ENCODE measurements at places on chromosomes 6 and 20.

DNA sequence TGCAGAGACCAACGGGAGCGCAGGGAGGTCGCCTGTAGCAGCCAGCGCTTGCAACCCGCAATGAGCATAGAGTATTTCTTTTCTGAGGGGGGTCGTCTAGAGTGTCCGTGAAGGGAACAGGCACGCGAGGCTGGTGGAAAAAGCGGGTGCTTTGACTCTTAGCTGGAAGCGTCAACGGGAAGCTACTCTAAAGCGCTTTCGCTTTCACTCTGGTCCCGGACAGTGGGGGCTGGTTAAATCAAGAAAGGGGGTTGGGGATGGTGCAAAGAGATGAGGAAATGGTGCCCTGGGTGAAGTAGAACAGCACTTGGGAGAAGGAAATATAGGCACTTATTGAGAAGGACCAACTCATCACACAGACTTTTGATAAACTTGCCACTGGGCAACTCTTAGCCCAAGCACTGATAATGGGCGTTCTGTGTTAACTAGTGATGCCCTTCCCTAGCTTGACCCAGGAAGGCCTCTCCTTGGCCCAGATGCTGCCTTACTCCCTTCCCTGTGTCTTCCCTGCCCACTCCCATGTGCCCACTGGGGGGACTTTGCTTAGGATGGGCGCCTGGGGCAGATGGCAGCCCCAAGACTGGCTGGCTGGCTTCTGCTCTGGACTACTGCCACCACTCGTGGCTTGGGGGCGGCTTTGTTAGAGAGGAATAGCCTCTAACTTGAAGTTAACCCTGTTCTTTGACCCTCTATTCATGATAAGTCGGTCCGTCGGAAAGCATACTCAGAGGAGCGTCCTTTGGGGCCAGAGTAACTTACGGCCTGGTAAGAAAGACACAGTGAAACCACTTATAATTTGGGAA lies 585 bp downstream of the PSMB9 start:
- peak; percentile 68 for DNase-seq

DNA sequence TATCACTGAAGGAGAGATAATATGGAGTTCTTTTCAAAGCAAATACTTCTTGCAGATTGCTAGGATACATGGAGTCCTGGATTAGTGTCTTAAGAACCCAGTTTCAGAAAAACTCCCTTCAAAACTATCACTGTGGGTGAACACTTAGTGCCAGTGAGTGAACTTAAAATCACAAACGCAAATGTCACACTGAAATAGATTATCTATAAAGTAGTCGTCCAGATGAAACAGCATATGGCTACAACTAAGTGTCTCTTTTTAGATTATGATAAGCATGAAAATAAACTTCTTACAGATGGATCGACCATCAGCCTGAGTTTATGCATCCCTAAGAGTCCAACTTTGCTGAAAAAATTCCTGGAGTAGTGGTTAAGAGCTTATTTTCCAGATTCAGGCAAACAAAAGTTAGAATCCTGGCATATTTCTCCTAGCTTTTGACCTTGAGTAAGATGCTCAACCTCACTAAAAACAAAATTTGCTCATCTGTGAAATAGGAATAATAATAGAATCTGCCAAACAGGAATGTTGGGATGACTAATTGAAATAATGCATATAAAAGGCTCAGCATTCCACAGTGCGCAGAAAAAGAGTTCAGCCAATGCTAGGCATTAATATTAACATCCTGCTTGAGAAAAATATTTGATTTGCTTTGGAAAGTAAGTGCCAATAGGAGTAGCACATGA lies 70.4 kb downstream of the DOK5 start:
- DNase-seq, result no peak

DNA sequence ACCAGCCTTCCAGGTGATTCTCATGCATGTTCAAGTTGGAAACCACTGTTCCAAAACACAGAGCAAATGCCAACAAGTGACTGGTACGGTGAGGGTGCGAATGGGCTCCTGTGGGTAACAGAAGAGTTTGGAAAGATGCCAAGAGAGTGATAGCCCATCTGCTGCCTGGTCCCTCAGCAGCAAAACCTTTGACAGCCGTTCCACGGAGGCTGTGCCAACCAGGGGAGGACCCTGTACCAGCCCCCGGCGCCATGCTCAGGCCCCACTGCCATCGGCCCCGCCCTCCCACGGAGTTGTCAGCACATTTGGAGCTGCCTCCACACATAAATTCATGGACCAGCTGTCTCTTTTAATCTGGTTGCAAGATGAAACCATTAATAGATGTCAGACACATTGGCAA lies 4.4 kb upstream of the PTPRT start:
- DNase-seq, result no peak

GRCh38 chr6:72864799-72865198 lies 242.9 kb downstream of the KCNQ5 start:
- DNase-seq, result no peak

- DNase-seq, result no peak
Observed at GRCh38 chr20:64116541-64117431, 9.4 kb upstream of the NPBWR2 start.

DNA sequence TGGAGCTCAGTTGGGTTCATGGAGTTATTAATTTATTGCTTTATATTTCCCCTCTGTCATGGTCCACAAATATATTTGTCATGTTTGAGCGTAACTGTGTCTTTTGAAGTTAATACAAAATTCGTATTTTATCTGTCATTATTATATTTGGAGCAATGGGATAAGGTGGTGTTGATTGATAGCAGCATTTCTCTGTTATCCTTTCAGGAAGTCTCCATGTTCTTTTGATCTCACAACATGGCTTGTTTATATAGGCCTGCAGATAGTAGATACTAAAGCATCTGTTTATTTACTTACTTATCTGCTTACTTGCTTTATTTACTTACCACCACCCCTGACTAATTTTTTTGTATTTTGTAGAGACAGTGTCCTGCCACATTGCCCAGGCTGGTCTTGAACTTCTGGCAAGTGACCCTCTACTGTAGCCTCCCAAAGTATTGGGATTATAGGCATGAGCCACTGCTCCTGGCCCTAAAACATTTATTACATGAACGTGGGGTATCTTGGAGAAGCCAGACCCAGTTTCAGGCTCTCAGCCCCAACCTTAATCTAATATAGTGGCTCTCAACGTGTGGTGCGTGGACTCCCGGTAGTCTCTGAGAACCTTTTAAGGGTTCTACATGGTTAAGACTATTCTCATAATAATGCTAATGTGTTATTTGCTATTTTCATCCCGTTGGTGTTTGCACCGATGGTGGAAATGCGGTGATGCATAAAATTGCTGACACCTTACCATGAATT lies 104.2 kb downstream of the NCOA3 start:
- DNase-seq, result no peak

DNA sequence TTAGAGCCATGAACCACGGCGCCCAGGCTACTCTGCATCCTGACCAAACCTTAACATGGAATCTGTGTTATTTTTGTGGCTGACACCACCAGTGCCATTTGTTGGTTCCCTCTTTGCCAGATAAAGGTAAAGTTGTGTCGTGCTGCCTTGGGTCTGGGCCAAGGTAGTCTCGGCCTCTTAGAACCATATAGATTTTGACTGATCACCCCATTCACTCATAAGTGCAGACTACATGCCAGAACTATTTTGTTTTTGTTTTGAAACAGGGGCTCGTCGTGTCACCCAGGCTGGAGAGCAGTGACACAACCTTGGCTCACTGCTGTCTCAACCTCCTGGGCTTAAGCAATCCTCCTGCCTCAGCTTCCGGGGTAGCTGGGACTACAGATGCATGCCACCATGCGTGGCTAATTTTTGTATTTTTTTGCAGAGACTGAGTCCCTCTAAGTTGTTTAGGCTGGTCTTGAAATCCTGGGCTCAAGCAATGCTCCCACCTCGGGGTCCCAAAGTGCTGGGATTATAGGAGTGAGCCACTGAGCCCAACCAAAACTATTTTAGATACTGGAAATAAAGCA lies 19.2 kb upstream of the RIPOR3 start:
- no peak for DNase-seq

DNA sequence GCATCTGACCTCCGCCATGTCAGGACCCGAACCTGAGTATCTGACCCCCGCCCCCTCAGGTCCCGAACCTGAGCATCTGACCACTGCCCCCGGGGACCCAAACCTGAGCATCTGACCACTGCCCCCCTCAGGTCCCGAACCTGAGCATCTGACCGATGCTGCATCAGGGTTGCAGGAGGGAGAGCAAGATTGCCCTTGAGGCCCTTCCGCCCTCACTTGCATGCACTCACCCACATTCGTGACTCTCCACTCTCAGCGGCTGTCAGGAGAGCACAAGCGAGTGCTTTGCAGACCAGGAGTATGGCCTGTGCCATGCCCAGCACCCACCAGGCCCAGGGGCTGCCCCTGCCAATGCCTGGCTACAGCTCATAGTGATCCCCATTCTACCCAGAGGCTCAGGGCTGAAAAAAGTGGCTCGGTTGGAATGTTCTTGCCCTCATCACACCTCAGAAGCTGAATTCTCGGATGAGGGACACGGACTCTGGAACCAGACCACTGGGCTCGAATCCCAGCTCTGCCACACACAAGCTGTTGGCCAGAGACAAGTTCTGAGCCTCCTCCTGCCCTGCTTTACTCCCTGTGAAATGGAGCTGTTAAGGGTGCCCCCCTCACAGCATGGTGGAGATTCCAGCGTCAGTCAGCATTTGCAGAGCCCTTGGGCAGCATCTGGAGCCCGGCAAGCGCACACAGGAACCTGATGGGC lies 82.1 kb downstream of the DLL1 start:
- DNase-seq, result no peak

DNA sequence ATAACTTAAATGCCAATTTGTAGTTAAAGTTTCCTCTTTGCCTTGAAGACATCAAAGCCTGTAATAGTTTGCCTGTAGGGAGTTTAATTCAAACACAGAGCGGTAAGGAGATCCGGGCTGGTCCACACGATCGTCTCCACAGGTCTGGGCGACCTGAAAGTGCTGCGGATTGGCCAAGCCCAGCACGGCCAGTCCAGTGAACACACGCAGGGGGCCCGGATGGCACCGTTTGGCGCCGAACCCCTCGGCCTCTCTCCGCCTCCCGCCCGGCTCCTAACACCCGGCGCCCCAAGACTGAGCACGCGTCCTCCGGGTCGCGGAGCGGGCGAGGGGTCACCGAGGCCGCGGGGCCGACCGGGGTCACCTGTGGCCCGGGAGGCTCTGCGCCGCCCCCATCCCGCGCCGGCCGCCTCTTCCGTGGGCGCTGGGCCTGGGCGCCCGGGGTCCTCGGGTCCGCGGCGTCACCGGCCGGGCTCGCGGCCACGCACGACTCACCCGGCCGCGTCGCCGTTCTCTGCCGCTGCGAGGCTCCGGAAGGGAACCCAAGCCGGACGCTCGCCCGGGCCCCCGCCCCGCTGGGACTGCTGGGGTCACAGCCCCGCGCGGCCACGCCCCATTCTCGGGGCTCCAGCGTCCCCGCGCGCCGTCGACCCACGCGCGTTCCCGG lies 481 bp downstream of the SERPINB6 start:
- no peak for DNase-seq

DNA sequence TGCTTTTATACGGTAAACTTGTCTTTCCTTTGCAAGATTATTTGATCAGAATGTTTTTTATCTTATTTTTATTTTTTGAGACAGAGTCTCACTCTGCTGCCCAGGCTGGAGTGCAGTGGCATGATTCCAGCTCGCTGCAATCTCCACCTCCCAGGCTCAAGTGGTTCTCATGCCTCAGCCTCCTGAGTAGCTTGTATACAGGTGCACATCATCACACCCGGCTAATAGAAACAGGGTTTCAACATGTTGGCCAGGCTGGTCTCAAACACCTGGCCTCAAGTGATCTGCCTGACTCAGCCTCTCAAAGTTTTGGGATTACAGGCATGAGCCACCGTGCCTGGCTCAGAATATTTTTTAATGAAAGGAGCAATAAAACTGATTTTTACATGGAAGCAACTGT lies 8.9 kb upstream of the LPIN3 start:
- DNase-seq, result no peak

DNA sequence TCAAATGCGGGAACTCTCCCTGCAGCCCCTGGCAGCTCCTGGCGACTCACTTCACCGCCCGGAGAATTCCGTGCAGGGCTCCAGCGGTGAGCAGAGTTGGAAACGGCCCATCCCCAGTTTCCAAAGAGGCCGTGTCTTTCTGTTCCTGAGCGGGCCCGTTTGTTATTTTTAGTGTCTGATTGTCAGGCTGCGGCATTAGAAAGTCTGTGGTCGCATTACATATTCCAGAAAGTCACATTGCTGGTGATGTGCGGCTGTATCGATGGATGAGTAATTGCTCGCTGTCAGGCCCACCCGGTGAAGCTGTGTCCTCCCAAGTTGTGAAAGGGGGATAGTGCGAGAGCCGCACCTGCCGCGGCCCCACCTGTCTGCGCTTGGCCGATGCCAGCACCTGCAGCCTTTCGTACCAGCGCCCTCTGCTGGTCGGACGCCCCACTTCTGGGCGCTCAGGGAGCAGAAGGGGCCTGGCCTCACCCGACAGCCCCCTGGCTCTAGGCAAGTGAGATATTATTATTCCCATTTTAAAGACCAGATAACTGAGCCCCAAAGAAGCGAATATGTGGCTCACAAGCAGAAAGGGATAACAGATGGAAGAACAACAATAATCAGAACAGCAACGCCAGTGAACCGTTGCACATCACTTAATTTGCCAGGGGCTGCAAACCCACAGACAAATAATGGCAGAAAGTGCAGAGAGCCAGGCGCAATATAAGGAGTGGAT lies 244.9 kb downstream of the TSHZ2 start:
- DNase-seq, result peak; percentile 79

GRCh38 chr6:5246141-5247097 lies 14.3 kb downstream of the LYRM4 start:
- no peak for DNase-seq

GRCh38 chr20:50513169-50514034 lies 3.2 kb downstream of the PTPN1 start:
- no peak for DNase-seq

DNA sequence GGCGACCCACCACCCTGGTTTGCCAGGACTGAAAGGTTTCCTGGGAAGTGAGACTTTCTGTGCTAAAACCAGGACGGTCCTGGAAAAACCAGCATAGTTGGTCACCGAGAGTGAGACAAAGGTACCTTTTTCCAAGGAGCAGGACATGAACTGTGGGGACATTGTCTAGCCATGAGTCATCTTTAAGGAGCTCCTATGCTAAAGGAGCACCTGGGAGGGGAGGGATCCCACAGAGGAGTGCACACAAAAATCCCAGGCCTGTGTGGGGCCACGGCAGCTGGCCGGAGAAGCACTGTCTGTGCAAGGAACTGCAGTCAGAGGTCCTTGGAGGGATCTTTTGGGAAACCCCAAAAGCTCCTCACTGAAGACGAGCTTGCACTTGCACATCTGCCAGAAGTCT lies 109.1 kb upstream of the PLEKHG1 start:
- no peak for DNase-seq

- no peak for DNase-seq
Observed at GRCh38 chr6:131651782-131652181, 14.7 kb downstream of the ENPP3 start.

- no peak for DNase-seq
Observed at GRCh38 chr6:109383438-109383940, 1.2 kb upstream of the CD164 start.
